ENCODE measurements at places on chromosomes 3 and 15.

- DNase-seq, result no peak
These were observed at the start of gene THPO for GRCh38 chr3:184377882-184378445. TSS of gene THPO (minus strand) at chr3:184378207. CDS start at chr3:184376259, 1,948 bp downstream.

- no peak for DNase-seq
These were observed 410.0 kb downstream of the DIPK2A start for GRCh38 chr3:144381607-144382006.

DNA sequence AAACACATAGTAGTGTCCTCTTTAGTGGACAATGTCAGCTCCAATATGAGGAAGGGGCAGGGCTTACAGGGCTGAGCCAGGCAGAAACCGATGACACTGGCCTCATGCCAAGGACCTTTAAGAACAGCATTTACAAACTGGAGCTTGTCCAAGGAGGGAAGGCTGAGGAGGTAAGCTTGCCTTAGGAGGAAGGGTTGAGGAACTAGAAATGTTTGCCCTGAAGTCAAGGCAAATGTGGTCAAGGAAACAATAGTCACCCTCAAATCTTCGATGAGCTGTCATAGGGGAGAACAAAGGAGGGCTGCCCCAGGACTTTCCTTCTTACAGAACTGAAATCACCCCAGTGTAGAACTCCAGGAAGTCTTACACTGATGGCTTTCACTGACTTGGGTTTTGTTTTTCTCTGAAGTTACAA lies 136.4 kb downstream of the LIPC start:
- no peak for DNase-seq

- no peak for DNase-seq
These were observed 48.9 kb upstream of the ZDHHC23 start for GRCh38 chr3:113898892-113899291.

GRCh38 chr3:185796431-185797107 lies 28.3 kb downstream of the IGF2BP2 start:
- no peak for DNase-seq

DNA sequence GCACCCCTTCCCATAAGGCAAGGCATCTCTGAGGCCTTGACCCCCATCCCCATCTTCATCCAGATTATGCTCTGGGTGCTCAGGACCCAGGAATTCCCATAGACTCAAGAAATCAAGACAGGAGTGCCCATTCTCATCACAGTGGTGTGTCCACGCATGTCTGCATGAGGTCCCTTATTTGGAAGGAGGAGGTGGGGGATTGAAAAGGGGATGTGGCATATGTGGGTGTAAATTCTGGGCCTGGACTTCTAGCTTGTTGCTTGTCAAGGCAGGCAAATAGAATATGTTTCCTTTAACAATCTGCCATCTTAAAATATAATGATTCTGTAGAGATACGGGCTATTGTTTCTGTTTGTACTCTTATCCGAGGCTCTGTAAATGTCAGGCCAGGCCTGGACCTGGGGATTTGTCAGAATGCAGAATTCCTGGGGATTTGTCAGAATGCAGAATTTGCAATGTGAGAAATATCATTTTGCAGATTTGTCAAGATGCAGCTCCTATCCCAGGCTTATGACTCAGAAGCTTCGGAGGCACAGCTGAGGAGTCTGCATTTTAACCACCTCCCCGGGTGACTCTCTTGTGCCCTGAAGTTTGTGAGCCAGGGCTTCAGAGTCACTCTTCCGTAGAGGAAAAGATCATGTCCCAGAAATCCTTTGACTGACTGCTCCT lies 157.8 kb downstream of the SV2B start:
- no peak for DNase-seq

- no peak for DNase-seq
These were observed 18.1 kb downstream of the ARL8B start for GRCh38 chr3:5140230-5140621.

DNA sequence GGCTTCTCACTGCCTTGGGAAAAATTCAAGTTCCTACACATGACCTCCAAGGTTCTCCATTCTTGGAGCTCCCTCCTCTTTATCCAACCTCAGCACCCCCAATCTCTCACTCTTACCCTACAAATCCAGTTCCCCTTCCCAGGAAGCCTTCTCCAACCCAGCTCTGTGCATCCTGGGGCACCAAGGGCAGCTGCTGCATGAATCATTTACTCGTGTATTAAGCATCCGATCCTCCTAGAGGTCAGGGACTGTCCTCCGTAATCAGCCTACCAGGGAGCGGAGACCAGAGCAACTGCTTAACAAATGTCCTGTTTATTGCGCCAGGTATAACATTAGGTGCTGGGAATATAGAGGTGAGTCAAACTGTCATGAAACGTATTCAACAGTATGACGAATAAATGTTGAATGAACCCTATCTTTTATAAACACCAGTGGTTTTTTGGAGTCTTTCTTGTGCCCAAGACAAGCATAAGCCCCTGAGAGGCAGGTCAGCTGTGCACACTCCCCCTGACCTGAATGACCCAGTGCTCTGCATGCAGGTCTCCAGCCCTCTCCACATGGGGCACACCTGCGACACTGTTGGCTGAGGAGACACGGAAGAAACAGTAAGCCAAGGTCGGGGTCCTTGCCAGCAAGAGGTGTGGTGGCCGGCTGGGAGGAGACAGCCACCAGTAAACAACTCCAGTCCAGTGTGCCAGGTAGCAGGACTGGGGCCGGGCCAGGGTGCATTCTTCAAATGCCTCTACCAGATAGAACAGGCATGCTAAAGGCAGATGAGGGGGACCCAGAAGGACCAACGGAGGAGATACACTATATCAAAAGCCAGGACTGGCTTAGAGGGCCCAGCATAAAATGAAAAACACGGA lies 27.6 kb downstream of the ANP32A start:
- DNase-seq, result no peak

Measured in stimulated activated CD4-positive, alpha-beta T cell treated with anti-CD3 and anti-CD28 coated beads, Interleukin-15, amount 100 ng/mL, for 1 hour (primary cell).